Tibial nerve (tissue), 4 donors: ENCODE measurements at places on chromosomes 12 and 14. TPM values are rescaled to one million over a fixed set of nuclear protein-coding genes. Genes with fewer than 3 reads are reported as not detected.
A peak's percentile ranks its signal among the peaks of the same experiment; 100 is the strongest.

CLEC4C gene
- not detected for total RNA-seq

GRCh38 chr12:269191-269590 is 6.6 kb upstream of the SLC6A13 start:
- peak; percentile 27 for DNase-seq

MYH6 gene
- not detected for total RNA-seq

DNA sequence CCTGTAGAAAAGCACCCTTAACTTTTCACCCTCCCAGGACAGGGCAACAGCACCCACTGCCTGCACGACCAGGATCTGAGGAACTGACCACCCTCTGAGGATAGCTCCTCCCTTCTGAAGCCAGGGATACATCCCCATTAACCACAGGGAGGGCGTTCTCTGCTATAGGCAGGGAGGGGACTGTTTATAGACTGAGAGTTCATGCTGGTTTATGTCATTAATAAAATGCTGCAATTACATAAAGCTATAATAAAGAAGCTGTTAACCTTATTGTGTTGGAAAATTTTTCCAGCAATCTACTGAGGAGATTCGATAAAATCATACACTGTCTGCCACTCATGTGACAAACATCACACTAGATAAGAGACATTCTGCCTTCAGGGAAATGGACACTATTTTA is 232.4 kb upstream of the SFSWAP start:
- DNase-seq = no peak

VCPKMT gene
- 4.7 TPM for total RNA-seq

DNA sequence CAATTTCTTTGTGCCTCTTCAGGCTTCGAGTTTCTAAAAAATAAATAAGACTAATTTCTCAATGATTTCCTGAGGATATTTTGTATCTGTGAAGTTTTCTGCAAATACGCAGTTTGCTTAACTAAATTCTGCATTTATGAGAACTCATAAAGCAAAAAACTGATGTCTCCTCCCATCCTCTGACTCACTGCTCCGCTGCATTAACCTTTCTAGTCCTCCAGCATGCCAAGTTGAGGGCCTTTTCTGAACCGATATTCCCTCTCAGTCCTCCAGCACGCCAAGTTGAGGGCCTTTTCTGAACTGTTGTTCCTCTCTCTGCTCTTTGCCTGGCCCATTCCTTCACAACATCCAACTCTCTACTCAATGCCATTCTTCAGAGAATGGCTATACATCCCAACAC is 3.2 kb downstream of the IPO8 start:
- no peak for DNase-seq
